ENCODE measurements at places on chromosomes 13 and 19.

DNA sequence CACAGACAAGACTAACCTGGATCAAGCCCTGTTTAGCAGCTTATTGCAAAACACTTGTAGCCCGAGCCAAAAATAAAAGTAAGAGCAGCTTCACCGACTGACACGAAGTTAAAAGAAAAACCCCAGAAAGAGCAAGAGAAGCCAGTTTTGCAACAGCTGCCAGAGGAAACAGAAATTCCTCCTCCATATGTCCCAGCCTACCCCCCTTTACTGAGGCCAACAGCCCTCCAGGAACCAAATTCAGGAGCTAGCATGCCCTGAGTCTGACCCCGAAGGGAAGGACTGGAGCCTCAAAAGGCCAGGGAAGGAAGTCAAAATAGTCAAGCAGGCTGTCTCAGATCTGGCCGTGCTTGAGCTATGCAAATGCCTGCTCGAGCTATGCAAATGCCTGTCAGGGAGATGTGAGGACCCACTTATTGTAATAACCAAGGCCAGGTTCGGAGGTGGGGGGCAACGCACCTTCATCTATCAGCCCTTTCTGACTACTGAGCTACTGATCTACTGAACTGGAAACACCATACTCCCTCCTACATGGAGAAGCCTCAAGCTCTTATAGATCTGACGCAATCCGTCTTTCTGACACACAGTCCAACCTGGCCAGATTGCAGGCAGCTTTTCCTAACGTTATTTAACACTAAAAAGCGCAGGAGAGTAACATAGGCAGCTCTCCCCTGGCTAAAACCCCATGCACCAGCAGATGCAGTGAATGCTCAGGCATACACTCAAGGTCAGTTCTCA lies 6.7 kb downstream of the SIGLEC11 start:
- no peak for DNase-seq

DNA sequence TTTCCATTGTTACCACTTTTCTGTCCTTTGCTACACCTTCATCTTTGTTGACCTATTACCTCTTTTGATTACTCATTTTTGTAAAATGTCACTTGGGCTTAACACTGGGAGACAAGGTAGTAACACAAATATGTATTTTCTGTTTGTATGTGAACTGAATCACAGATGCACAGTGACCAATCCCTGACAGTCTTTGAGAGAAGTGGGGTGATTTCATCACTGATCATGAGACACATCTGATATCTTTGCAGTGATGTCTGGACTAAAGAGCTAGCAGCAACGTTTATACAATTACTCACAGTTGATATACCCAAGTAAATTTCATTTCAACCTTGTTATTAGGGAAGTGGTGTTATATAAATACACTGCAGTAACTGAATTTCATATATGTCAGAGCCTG lies 1397.4 kb upstream of the SPRY2 start:
- no peak for DNase-seq

GRCh38 chr13:67101730-67102467 lies 128.2 kb downstream of the PCDH9 start:
- DNase-seq = no peak

DNA sequence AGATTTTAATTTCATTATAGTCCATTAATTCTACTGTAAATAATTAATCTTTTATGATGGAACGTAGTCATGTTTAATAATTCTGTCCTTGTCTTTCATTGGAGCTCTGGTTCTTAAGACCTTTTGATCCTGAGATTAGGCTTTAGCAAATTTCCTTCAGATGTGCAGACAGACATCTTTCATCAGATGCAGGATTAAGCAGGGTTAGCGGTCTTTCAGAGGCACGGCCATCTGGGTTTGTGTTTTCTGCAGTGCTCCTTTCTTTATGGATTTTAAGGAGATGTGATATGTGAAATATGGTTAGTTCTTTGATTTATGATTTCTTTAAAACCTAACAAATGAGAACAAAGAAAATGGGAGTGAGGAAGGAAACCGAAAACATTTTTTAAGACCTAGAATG lies 643.9 kb upstream of the SGCG start:
- DNase-seq = no peak

DNA sequence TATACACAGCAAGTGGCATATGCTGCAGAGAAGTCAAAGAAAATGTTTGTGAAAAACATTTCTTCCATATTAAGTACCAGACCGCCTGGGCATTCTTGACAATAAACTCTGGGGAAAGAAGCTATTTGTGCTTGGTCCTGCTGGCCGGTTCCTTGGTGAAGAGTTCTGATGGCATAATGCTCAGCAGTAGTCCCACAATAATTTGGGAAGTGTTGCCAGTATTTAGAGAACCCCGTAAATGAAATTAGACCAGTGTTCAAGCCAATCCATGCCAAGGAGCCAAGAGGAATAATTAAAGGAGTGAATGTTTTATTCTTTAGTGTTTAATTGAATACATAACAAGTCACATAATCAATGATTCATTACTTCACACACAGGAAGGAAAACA lies 6.3 kb downstream of the KCTD12 start:
- no peak for DNase-seq

- peak; percentile 40 for DNase-seq
Measured at GRCh38 chr13:98466634-98467236, 110.2 kb downstream of the STK24 start.

- DNase-seq = peak; percentile 93
Measured at GRCh38 chr13:74575729-74576125, 441.5 kb upstream of the KLF12 start.

DNA sequence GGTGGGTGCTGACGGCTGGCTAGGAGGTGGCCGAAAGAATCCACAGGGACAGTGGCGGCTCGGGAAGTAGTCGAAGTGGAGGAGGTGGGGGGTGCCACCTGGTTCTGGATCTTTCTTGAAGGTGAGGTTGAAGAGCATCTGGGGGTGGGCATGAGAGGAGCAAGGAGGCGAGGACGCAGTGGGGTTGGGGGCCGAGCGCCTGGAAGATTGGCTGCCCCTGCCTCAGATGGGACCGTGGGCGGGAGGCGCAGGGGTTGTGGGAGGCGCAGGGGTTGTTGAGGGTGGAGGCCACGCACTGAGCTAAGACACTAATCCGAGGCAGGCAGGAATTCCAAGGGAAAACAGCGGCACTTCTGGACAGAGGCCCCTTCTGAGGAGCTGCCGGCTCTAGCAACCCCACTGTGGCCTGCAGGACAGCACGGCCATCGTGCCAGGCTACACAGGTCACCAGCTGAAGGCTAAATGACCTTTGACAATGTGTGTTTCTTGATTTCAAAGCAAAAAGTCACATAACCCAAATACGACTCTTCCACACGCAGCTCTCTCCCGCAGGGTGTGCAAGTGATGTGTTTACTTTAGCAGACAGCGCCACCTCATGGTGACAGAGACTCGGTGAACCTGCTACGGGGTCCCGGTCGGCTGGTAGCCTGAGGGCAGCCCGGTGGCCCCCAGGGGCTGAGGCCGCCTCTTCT lies 44.1 kb upstream of the RANBP3 start:
- peak; percentile 82 for DNase-seq

DNA sequence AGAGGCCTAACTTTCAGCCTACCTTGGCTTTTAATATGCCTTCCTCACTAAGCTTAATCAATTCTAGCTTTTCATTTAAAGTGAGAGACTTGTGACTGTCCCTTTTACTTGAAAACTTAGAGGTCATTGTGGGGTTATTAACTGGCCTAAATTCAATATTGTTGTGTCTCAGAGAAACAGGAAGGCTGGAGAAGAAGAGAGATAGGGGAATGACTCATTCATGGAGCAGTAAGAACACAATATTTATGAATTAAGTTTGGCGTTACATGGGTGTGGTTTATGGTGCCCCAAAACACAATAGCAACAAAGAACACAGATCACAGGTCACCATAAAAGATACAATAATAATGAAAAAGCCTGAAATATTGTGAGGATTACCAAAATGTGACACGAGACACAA lies 612.1 kb downstream of the TBC1D4 start:
- DNase-seq = peak; percentile 31

GRCh38 chr13:113591750-113592149 lies 7.2 kb downstream of the TFDP1 start:
- no peak for DNase-seq

DNA sequence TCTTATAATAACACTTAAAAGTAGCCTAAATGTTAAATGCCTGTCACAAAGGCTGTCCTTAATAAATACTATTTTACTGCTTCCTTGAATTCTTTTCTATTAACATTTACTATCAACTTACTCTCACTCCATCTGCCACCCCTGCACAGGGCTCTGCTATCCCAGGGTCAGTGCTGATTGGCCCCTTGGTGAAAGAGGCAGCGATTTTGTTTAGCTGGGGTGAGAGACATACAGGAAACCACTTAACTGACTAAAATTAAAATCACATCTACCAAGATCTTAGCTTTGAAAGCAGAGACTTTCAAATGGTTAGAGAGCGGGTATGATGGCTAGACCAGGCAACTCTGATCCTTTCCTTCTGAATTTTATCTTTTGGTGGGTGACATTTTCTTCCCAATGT lies 149.9 kb upstream of the HTR2A start:
- no peak for DNase-seq

DNA sequence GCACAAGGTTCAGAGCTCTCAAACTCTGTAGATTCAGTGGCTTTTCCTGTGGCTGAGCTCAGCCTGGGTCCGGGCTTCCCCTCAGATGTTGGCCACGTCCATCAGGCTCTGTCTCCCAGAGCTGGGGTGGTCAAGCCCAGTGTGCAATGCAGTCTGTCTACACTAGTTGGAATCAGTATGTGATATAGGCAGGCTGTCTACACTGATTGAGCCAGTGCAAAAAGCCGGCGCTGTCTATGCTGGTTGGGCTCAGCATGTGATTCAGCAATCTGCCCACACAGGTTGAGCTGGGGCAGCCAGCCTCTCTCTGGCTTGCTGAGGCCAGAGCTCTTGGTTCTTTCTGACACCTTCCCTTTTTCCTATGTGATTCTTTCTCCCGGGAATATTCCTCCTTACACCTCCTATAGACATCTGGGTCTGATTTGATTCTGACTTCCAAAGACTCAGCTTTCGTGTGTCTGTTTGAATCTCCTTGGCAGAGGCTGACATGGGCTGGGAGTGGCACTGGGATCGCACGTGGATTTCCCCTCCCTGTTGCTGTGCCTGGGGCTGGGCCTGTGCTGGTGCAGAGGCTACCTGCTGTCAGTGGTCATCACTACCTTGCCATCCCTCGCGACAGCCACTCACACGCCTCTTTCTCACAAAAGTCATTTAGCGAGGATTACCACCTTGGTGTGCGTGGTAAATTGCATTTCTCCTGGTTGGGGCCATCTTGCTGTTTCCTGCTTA lies 9.3 kb downstream of the CHST8 start:
- DNase-seq = peak; percentile 6

- DNase-seq = no peak
Measured at GRCh38 chr13:50006426-50007135, 8.7 kb upstream of the KCNRG start.

GRCh38 chr13:99311137-99311536 lies 3.9 kb upstream of the GPR183 start:
- DNase-seq = no peak

- DNase-seq = no peak
Measured at GRCh38 chr19:38024992-38025908, 118.2 kb downstream of the SIPA1L3 start.

DNA sequence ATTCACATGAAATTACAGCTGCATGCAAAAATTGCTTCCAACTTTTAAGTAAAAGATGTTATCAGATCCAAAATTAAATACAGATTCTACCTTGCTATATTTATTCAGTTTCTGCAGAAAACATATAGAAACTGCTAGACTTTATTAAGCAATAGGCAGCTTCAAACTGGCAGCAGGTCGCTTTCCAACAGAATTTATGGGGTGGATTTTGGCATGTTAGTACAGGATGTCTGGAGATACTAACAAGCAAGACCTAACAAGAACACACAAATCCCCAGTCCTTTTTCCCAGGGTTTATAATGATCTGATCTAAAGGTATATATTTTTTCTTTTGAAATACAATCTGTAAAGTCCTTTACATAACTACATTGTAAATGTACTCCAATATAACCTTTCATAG lies 27.5 kb downstream of the TBC1D4 start:
- no peak for DNase-seq

DNA sequence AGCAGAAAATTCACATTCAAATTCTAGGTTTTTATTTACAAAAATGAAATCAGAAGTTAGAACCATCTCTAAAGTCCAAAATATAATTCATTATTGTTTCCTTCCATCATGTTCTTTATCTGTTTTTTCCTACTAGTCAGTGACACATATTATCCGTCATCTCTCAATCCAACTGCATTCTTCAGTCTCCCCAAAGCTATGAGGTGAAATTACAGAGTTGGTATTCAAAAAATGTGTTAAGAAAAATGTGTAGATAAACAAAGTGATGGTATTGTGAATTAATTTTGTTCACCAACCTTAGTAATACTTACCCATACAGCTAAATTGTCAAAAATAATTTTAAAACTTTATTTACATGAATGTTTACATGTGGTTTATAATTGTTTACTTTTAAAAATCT lies 448.7 kb upstream of the MIR17HG start:
- DNase-seq = no peak

DNA sequence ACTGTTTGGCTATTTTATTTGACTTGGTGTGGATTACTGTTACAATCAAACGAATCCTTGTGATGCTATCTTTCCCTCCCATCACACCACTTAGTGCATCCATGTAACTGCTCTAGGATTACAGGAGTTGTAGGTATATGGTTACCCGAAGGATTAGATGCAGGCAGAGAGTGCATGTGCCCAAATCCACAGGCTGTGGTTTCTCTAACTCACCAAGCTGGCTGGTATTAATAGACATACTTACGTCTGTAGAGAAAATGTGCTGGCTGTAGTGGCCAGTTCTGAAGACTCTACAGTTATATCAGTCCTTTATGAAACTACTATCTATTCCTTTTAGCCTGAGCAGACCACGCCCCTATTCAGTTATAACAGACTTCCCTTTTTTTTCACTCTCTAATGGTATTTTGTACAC lies 1.1 kb upstream of the HMGB1 start:
- peak; percentile 87 for DNase-seq

DNA sequence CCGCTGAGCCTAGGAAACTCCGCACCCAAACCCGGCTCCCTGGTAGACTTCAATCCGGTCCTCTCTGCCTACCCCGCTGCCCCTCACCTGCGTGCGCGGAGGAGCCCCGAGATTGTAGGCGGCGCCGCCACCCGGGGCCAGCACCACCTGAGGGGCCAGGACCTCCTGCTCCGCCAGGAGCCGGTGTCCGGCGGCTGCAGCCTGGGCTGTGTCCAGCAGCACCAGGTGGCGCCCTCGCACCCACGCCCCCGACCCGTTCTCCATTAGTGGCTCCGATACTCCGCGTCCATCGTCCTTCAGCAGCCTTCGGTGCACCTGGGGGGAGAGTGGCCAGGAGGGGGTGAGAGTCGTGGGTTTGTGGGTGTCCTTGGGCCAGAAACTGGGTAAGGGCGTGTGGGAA lies 18.5 kb downstream of the MAN2B1 start:
- DNase-seq = no peak
